ENCODE measurements at places on chromosomes 11 and 22.
A peak's percentile ranks its signal among the peaks of the same experiment; 100 is the strongest.

DNA sequence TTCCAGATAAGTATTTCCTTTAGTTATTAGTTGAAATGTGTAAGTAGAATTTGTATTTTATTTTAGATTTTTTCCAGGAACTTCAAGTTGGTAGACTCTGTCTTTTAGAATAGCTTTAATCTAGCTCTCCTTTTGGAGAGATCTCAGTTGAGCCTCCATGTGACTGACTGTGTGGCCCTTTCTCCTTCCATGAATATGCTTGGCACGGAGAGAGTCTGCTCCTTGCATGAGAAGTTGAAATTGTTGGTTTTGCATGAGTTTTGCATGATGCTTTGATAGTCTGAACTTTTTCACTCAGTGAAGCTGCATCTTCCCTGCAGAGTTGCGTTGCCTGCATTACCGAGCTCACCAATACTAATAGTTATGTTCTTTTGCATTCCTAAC is 32.8 kb upstream of the CTTN start:
- no peak for DNase-seq

DNA sequence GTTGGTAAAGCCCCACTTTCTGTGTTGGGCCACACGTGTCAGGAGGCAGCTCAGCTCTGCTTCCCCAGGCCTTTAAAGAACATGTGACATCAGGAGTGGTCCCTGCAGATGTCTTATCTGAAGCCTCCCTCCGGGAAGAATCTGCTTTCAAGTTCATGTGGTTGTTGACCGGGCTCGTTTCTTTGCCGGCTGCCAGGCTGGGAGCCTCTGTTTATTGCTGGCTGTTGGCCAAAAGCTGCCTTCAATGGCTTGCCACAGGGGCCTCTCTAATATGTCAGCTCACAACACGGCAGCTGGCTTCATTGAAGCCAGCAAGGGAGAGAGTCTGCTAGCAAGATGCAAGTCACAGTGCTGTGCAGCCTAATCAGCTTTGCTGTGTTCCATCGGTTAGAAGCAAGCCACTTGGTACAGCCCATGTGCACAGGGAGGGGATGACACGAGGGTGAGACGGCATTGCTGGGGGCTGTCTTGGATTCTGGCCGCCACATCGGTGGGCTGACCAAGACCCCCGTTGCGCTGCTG is 14.6 kb downstream of the MRGPRF start:
- no peak for DNase-seq

DNA sequence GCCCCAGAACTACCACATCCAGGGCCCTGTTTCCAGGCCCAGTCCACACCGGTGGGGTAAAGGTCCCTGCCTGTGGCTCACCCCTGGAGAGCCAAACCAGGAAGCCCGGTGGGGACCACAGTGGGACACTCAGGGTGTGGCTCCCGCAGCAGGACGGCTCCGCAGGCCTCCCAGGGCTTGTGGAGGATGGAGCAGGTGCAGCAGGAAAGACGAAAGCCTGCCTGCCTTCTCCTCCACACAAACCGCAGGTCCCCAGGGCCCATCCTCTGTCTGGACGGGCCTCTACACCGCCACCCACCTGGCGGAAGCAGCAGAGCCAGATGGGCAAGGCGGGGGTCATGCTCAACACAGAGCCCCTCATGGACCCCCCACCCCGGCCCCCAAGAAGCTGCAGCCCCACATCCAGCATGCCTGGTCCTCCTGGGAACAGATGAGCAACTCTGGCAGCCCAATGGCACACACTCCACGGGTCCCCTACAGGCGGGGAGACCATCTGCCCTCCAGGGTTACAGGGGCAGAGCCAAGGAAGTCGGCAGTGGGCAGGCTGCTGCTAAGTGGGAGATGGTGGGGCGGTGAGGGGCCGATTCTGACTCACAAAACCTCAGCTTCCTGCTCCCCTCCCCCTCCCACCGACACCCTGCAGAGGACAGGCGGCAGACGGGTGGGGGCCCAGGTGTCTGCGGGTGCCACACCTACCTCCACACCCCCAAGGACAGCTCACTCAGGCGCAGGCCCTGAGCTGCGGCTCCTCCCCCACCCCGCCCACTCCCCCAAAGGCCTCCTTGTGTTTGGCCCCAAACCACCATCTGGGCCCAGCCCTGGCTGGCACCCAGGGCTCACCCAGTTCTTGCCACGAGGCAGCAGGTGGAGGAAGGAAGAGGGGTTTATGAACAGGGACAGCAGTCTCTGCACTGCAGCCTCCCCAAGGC is 5.2 kb downstream of the SBF1 start:
- peak; percentile 97 for DNase-seq

- no peak for DNase-seq
Measured at GRCh38 chr11:125286486-125286885, 121.9 kb downstream of the PKNOX2 start.

DNA sequence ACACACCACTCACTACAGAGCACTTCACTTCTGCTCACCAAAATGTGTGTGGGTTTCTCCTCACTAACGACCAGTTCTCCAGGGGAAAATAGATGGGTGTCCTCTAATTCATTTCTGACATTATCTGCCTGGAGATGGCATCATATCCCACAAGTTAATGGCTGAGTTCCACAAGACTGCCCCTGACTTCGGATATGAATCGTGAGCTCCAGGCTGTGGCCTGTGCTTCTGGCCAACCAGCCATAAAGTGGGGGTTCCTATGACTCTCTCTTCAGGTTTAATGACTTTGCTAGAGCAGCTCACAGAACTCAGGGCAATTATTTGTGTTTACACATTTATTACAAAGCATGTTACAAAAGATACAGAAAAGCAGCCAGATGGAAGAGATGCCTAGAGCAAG is 113.0 kb upstream of the SYT13 start:
- no peak for DNase-seq

DNA sequence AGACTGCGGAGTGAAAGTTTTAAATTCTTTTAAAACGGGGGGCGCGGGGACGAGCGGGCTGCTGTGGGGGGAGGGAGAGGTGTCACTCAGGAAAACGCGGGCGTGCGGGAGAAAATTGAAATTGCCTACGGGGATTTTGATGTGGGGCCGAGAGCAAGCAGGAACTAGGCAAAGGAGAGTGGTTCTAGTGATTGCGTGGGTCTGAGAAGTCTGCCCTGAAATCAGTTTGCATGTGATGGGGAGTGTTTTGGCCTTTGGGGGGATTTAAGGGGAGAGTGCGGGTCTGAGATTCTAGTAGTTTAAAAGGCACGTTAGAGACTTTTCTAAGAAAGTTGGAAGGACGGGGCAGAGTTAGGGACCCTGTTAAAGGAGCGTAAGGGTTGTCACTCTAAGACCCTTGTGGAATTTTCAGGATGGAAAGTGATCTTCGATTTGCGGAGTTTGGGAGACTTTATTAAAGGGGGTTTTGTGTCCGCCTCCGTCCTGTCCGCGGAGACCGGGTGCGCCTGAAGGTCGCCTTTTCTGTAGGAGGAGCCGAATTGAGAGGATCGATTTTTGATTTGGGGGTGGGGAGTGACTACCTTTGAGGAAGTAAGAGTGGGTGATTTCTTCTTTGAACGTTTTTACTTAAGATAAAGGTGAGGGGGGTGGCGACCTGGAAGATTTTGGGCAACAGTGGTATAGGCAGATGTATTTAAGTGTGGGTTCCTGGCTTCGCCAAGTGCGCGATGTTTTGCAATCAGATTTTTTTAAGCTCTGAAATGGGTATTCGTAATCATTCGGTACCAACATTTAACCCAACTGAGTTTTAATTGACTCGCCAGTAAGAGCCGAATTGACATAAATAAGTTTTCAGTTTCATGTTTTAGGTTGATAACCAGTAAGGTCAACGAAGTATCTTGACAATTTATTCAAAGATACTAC is 1.1 kb downstream of the EED start:
- peak; percentile 2 for DNase-seq

DNA sequence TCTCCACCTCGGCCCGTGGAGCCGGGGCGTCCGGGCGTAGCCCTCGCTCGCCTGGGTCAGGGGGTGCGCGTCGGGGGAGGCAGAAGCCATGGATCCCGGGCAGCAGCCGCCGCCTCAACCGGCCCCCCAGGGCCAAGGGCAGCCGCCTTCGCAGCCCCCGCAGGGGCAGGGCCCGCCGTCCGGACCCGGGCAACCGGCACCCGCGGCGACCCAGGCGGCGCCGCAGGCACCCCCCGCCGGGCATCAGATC is 439 bp downstream of the YAP1 start:
- DNase-seq = no peak

DNA sequence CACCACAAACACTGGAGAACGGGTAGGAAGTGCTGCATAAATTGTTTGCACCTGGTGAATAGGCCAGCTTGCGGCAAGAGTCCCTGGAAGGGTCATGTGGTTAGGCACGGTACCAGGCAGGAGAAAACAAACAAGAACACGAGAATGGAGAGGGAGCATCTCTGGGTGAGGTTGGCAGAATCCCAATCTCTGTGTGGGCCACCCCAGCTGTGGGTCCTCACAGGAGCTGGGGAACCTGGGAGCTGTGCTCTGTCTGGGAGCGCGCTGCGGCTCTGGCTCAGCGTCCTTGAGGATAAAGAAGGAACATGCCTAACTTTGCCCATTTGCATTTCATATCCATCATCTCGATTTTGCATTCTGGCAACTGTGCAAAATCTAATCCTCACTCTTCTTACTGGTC is 46.1 kb upstream of the JAM3 start:
- no peak for DNase-seq

DNA sequence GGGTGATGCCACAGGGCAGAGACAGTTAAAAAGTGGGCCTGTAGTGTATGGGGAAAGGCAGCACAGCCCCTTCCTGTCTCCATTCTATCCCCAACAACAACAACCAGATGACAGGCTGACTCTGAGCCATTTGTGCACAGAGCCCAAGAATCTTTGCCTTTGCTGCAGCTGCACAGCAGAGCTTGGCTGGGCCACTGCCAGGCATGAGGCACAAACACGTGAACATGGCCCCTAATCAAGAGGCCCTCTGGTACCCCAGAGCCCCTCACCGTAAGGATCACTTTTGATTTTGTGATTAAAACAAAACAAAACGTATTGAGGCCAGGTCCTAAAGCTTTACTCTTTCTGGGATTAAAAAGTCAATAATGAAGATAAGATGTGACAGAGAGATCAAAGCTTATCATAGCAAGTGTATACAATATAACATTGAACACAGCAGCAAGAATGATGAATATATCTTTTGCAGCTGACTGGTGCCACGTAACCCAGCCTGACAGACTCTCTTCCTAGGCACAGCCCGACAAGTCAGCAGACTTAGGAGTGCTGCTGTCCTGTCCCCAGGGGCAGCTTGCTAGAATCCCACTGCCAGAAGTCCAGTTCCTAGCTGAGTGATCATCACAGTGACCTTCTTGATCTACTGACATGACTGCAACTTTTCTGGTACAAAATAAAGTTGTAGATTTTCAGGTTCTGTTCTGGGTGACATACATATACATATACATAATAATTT is 117.8 kb downstream of the SERGEF start:
- no peak for DNase-seq

- DNase-seq = no peak
Measured at GRCh38 chr11:109088086-109088485, 333.9 kb upstream of the C11orf87 start.

GRCh38 chr11:103086461-103086860 is 5.5 kb downstream of the DCUN1D5 start:
- DNase-seq = no peak

DNA sequence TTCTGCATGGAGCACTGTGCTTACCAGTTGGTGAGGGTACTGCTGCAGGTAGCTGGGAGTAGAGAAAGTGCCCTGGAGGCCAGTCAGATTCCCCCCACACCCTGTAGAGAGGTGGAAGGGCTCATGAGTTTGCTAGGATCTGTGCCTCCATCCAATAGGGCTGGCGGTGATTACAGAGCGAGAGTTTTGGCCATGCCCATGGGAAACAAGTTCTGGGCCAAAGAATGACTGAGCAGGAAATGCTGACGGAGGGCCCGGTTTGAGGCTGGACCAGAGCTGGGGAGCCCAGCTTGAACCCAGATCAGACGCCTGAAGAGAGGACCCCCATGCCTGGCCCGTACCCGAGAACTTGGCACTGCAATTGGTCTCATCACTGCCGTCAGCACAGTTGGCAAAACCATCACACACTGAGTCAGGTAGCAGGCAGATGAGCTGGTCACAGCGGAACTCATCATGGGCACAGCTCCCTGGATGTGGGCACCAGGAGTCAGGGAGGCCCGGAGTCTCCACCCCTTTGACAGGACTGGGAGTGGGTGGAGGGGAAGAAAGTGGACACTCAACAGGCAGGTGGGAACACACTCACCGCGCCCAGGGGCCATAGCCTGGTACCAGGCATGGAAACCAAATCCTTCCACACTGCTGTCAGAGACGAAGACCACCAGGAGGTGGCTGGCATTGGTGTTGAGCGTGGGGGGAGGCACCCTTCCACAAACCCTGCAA is 2.1 kb downstream of the MFRP start:
- no peak for DNase-seq

All from activated CD4-positive, alpha-beta T cell treated with anti-CD3 and anti-CD28 coated beads, Interleukin-2, amount 50 U/mL, for 1 hour (primary cell).